ENCODE measurements at places on chromosomes 5 and 9.

- DNase-seq, result no peak
Observed at GRCh38 chr9:86828631-86829030, 118.7 kb downstream of the GAS1 start.

DNA sequence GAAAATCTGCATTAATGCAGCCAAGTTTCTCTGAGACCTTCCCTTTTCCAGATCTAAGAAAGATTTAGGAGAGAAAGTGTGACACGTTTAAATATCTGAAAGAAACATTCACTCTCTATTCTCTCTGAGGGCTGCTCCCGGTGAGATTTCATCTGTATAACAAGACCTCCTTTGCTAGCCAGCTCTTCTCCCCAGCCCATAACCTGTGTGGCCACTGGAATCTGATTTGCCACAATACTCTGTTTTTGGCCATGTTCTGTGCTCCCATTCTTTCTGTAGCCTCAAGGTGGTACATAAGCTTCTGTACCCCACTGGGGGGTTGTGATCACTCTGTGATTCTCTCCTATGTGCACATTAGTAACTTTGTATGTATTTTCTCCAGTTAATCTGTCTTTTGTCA, 291.0 kb upstream of the SEMA6A start:
- DNase-seq, result no peak

GRCh38 chr5:9781890-9782289, 151.7 kb upstream of the TAS2R1 start:
- DNase-seq, result no peak

DNA sequence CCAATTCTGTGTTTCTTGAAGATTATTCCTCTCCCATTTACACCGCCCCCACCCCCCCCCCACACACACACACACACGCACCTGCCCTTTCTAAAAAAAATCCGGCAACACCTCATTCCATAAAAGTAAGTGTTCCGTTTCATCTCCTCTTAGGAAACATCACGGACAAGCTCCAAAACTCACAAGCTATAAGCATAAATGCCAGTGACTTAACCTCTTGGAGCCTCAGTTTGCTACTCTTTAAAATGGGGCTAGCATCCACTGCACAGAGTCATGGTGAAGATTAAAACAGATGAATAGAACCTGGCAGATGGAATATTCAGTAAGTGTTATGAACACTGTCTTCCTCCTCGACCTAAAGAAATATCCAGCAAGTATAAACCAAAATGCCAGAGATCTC, 70.5 kb downstream of the PCDH1 start:
- DNase-seq, result no peak

DNA sequence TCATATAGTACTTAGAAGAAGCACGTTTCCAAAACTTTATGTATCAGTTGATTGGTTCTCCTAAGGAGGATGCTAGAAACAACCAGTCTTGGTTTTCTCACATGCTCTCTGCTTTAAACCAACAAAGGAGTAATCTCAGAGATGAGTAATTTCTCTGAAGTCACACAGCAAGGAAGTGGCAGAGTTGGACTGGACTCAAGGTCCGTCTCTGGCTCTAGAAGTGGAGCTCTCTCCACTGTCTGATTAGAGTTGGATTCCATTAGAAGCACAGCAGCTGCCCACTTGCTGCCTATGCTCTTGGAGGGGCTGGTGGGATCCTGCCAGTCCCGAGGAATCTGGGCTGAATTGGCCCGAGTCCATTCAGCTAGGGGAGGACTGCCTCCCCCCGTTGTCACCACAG, 21.0 kb downstream of the RALGPS1 start:
- no peak for DNase-seq

- DNase-seq, result peak; percentile 84
Observed at GRCh38 chr5:1291611-1292080, 3.2 kb downstream of the TERT start.

- no peak for DNase-seq
Observed at GRCh38 chr5:180009581-180009980, 62.0 kb downstream of the RNF130 start.

- DNase-seq, result no peak
Observed at GRCh38 chr5:180639741-180640610, 9.4 kb downstream of the FLT4 start.

GRCh38 chr9:27311184-27311583, 14.2 kb upstream of the EQTN start:
- DNase-seq, result no peak

- DNase-seq, result no peak
Observed at GRCh38 chr9:100340224-100340623, 12.5 kb downstream of the TEX10 start.

- no peak for DNase-seq
Observed at GRCh38 chr5:81265101-81265500, 32.0 kb downstream of the CKMT2 start.

DNA sequence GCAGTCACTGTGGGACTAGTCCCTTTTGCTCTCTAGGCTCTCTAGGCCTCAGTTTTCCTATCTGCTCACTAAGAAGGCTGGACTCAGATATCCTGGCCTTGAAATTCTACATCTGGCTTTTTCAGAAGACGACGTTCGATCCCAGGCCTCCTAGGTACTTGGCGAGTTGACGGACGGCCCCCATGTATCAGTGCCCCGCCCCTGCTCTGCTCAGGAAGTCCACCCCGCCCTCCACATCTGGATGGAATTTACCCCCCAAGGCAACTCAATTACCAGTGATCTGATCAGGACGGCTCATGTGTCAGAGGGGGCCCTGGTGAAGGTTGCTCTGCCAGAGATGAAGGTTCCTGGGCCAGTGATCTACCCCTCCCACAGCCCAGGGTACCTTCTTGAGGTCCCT, 44.1 kb upstream of the SYNPO start:
- no peak for DNase-seq
